DMS 273 treated with DMSO at 0.1 percent for 48 hours (cell line): ENCODE measurements at places on chromosomes 1 and 21.

GRCh38 chr1:145692785-145693443 is 14.3 kb downstream of the PDZK1 start:
- DNase-seq: no peak

DNA sequence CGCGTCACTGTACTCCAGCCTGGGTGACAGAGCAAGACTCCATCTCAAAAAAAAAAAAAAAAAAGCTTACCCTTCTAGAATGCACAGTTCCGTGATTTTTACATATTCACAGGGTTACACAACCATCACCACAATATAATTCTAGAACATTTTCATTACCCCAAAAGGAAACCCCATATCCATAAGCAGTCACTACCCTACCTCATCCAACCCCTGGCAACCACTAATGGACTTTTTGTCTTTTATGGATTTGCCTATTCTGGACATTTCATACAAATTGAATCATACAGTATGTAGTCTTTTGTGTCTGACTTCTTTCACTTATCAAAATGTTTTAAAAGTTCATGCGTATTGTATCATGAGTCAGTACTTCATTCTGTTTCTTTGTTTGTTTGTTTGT is 22.8 kb downstream of the SYF2 start:
- no peak for DNase-seq

- no peak for DNase-seq
These were observed 6.9 kb downstream of the LMNA start for GRCh38 chr1:156121457-156121856.

- no peak for DNase-seq
These were observed 604.6 kb downstream of the LRRIQ3 start for GRCh38 chr1:73593364-73593763.

DNA sequence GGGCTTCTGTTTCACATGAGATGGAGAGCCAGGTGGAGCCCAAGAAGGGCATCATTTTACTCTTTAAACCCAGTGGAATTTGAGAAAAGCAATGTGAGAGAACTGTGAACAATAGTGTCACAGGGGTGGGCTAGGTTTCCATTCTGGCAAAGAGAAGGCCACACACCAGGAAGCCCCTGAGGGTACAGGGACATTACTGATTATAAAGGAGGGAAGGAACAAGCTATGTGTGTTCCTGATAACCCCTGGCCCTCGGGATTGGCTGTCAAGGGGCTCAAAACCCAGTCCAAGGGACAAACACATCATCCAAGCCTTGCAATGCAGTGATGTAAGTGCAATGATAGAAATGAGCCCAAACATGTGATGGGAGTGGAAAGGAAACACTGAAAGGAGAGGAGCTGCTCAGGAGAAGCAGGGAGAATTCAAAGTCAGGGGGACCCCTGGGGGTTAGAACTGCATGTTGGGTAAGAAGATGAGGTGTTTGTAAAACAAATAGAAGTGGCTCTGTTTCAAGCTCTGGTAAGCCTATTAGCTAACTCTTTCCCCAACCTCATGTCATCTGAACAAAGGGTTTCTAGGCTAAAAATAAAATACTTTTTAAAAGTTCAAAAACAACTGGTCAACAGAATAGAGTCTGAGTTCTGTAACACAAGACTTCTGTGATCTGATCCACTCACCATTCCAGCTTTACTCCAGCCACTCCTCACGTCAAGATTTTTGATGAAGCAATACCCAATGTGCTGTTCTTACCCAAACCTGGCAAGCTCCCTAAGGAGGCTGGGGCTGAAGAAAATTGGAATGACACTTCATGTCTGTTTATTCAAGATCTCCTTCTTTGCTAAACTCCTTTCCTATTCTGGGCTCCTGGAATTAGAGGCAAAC is 51.1 kb upstream of the IL12RB2 start:
- no peak for DNase-seq

DNA sequence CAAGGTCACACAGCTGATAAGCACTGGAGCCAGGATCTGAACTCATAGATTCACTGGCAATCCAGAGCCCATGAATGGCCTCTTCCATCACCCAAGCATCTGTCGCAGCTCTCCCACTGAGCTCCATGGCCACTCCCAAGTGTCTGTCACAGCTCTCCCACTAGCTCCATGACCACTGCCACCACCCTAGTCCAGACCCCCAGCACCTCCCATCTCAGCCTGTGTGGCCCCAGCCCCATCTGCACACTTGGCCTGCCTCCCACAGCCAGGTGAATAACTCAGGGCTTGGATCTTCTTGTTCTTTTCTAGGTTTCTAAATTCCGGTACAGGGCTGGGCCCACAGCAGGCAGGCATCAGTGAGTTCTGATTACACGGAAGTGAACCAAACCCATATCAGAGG is 76.0 kb downstream of the GLIS1 start:
- DNase-seq: no peak

DNA sequence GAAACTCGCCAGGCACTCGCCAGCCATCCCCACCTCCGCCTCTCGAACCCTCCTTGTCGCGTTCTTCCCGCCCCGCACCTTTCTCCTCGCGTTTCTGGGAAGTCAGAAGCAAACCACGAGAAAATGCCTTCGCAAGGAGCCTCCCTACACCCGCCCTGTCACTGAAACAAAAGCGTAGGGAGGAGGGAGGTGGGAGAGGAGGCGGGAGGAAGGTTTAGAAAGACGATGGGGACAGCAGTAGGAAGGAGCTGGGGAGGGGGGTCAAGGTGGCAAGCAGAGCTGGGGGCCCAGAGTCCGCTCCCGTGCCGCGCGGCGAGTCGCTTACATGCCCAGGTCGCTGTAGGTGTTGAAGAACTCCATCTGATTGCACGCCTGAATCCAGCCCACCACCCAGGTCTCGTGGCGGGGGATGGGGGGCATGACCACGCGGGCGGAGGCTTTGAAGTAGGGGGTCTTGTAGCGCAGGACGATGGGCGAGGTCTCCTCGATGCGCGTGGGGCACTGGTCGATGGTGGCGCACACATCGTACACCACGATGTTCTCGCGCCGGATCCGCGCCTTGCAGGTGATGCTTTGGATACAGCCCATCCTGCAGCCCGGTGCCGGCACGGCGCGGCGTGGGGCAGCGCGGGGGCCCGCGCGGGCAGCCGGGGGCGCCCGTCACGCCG is 1.0 kb downstream of the FAM78B start:
- no peak for DNase-seq

DNA sequence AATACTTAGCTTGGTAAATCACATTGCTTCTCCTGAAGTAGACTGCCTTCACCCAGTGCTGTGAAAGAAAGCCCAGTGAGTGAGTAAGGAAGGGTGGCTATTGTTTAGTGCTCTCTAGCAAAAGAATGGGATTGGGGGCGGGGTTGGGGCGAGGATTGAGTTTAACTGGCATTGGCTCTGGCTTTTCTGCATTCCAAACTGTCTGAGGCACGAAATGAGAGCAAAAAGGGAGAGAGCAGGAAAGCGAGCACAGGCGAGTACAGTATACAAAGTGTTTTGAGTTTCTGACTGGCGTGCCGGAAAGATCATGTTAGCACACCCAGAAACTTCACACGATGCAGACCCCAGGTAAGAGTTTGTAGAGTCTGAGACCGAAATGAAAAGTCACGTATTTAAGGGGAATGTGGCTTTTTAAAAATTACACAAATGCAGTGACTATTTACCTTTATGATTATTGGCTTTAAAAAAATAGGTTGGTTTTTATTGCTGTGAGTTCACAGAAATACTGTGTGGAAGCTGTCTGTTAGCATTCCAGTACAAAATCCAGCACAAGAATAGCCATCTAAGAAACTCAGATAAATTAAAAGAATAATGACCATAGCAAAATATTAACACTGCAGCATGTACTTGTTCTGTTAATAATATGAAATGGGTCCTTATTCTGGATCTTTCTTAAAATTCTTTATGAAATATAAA is 155.4 kb downstream of the CLEC20A start:
- no peak for DNase-seq
